ENCODE measurements at places on chromosomes 6 and 20. TPM values are rescaled to one million over a fixed set of nuclear protein-coding genes. Genes with fewer than 3 reads are reported as not detected.

DNA sequence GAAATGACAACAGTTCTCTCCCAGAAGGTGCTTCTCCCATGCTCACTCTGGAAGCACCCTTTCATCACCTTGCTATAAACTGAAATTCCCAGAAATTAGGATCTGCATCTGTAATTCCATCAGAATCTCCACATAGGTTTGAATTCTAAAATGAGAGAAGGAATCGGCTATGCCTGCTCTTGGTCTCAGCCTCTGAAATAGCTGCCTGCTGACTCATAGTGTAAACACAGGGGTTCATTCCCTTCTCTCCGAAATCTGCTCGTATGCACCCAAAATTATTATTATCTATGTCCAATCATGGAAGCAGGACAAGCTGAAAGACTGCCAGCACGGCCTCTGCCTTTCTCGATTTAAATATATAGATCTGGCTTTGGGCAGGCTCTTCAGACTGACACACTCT is 74.6 kb upstream of the TAB2 start:
- no peak for DNase-seq
- no peaks in the 10 kb centered on the region for H3K36me3 ChIP-seq
- no peaks in the 10 kb centered on the region for H3K4me1 ChIP-seq
- H3K27ac ChIP-seq, result no peak overlapping the region

GRCh38 chr6:147588469-147588868 is 80.0 kb downstream of the SAMD5 start:
- H3K4me1 ChIP-seq, result no peaks in the 10 kb centered on the region
- H3K4me3 ChIP-seq, result no peak overlapping the region
- no peak for DNase-seq
- no peaks in the 10 kb centered on the region for H3K27me3 ChIP-seq
- no peak overlapping the region for H3K27ac ChIP-seq
- no peaks in the 10 kb centered on the region for H3K36me3 ChIP-seq

DNA sequence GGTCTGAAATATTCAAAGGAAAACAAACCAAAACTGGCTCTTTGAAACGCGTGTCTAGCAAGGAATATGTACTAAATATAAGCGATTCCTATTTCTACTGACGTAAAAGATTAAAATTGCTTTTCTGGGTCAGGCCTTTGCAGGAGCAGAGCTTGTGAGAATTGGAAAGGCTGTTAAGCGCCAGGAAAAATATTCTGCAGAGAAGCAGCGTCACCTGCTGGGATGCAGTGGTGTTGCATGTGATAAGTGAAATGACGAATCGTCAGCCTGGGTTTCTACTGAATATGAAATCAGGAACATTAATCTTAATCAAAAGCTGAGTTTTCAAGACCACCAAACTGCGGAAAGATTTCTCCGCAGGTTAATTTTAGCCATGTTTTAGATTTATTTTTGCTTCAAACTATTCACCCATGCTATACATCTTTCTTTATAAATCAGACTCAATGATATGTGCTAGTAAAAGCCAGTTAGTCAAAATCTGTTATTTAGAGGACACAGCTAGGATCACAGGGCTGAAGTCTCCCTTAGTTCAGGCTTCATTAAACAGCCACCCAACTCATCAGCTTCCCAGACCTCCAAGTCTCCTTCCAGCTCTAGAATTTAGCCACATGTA is 67.4 kb downstream of the ALDH8A1 start:
- H3K4me1 ChIP-seq, result no peaks in the 10 kb centered on the region
- H3K36me3 ChIP-seq, result no peaks in the 10 kb centered on the region
- H3K27me3 ChIP-seq, result peaks cover 9% of the 10 kb centered on the region
- H3K4me3 ChIP-seq, result no peak overlapping the region

DNA sequence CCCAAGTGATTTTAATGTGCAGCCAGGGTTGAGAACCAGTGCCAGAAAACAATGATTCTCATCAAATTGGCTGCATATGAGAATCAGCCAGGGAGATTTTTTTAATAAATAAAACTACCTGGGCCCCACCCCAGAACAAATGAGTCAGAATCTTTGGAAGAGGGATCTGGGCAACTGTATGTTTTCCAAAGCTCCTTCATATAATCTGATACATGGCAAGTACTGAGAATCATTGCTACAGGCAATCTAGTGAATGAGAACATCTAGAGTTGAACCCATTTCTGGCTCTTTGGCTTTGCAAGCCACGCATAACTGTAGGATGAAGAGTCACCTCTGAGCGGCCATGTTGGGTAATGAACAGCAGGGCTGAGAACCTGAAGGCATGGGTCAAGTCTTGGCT is 26.1 kb upstream of the DSP start:
- no peaks in the 10 kb centered on the region for H3K27me3 ChIP-seq
- no peak for DNase-seq
- H3K36me3 ChIP-seq, result no peaks in the 10 kb centered on the region
- H3K4me1 ChIP-seq, result no peaks in the 10 kb centered on the region
- H3K4me3 ChIP-seq, result no peak overlapping the region

- no peaks in the 10 kb centered on the region for H3K36me3 ChIP-seq
- H3K4me1 ChIP-seq, result no peaks in the 10 kb centered on the region
- H3K27me3 ChIP-seq, result peaks cover 33% of the 10 kb centered on the region
- peak; percentile 36 for DNase-seq
- H3K27ac ChIP-seq, result no peak overlapping the region
Observed at GRCh38 chr6:29589423-29590048, 4.6 kb downstream of the OR2H2 start.

DNA sequence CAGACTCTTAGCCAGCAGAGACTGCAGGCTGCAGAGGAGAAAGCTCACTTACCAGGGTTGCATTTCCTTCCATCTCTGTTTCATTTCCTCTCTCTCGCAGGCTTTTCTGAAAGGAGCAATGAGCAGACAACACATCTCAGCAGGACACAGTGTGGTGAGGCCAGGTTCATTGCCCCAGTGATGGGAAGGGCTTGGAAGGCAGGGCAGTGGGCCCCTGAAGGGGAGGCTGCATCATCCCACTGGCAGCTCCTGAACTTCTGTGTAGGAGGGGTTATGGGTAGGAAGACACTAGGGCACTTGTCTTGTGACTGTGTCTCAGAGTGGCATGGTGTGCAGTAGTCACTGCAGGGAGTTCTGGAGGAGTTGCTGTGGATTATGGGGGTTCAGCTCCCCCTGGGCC is 246.8 kb downstream of the QKI start:
- H3K4me1 ChIP-seq, result peaks cover 12% of the 10 kb centered on the region
- no peak overlapping the region for H3K27ac ChIP-seq
- H3K4me3 ChIP-seq, result no peak overlapping the region
- DNase-seq, result no peak
- no peaks in the 10 kb centered on the region for H3K36me3 ChIP-seq

DNA sequence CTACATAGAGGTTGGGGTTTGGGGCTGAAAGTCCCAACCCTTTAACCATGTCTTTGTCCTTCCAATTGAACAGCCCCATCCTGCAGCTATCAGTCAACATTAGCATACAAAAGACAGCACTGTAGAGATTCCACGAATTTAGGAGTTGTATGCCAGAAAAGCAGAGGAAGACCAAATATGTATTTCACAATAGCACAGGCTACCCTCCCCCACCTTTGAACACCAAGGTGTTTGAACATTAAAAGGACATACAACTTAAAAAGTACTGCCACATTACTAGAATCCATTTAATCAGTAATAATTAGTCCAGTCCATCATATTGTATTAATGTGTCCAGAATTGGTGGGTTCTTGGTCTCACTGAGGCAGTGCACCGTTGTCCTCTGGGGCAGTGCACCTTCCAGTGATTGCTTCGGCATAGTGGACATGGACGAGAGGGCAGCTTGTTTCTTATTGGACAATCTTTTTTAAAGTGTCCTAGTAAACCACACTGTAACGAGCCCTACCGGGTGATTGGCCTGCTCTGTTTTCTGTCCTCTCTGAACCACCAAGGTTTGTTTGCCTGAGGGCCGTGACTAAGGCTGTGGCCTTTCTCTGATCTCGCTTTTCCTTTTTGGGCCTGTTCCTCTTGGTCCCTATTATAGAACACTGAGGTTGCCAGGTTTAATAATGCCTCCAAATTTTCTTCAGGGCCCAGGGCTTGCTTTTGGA is 36.4 kb downstream of the GSTA4 start:
- no peaks in the 10 kb centered on the region for H3K27me3 ChIP-seq
- DNase-seq, result no peak
- H3K4me1 ChIP-seq, result no peaks in the 10 kb centered on the region
- H3K27ac ChIP-seq, result no peak overlapping the region
- no peaks in the 10 kb centered on the region for H3K36me3 ChIP-seq

DNA sequence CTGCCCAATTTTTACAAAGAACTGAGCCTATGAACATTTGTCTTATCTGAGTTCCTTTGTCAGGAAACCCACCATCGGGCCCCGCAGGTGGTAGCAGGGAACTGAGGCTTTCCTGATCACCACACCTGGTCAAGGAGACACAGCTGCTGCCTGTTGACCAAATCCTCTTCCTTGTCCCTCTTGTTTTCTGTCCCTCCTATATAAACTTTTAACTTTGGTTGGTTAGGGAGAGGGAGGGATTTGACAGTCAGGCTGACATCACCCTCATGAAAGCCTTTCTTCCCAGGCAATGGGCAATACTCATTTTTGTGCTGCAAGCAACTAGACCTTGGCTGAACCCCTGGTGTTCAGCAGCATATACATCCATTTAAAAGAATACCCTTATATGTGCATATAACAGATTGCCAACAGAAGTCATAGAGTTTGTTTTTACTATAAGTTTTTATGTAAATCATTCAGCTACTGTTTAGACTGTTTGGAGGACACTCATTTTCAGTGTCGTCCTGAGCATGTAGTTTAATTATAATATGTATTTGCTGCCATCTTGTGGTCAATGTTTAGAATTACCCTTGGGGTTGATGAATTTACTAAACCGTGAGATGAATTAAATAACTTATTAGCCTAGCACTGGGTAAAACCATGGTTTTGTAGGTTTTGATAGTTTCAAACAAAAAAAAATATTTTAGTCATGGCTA is 17.0 kb downstream of the CRISP1 start:
- no peaks in the 10 kb centered on the region for H3K36me3 ChIP-seq
- DNase-seq, result peak; percentile 42
- no peaks in the 10 kb centered on the region for H3K4me1 ChIP-seq
- no peak overlapping the region for H3K4me3 ChIP-seq
- H3K27me3 ChIP-seq, result no peaks in the 10 kb centered on the region

The VWA7 gene
- polyA plus RNA-seq, result 1.9 TPM

The GGTLC1 gene
- polyA plus RNA-seq, result 1.4 TPM

The PDYN gene
- polyA plus RNA-seq, result not detected
